Activated B cell treated with CpG ODN at 0.5 μM for 24 hours (primary cell): ENCODE measurements at places on chromosomes 16 and 17. TPM values are rescaled to one million over a fixed set of nuclear protein-coding genes. Genes with fewer than 3 reads are reported as not detected.

ZNF469 gene
- 3.9 and 4.2 TPM in 2 replicates for total RNA-seq

DNA sequence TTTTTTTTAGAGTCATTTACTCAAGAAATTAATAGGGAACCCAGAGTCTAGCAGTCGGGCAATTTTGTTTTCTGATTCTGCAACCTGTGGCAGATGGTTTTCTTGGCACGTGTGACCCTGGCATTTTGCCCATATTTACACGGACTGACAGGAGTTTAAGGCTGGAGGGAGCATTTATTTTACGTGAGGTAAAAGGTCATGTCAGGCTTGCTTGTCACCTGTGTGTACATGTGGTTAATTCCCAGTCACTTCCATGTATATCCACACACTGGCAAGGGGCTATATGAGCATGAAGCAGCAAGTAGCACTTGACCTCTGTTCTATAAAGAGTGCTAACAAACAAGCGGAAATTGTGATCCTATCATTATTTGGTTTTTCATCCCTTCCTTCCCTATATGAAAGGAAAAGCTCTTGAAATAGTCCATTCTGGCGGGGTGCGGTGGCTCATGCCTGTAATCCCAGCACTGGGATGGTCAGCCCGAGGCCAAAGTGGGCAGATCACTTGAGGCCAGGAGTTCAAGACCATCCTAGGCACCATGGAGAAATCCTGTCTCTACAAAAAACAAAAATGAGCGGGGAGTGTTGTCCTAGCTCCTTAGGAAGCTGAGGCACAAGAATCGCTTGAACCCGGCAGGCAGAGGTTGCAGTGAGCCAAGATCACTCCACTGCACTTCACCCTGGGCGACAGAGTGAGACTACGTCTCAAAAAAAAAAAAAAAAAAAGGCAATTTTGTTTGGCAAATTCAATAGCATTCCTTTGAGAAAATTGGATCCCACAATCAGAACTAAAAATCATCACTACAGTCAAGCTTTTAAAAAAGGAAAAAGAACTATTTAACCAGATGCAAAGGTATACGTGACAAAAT is 2.1 kb downstream of the SPAG9 start:
- no peak for DNase-seq

DNA sequence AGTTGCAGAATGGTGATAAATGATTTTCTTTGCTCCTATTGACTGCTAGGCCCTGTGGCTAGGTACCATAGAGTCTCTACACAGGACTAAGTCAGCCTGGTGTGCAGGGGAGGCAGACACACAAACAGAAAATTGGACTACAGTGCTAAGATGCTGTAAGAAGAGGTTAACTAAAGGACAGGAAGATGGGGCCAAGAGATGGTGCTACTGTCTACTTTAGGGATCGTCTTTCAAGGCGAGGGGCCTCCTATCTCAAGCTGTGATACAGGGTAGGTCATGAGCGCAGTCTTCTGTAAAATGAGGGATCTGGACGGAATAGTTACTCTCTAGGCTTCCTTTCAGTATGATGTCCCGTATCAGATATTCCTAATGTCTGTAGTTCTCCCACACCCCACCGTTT is 817 bp downstream of the NME1 start:
- DNase-seq, result no peak

NHLRC4 gene
- 0.83 and 1.0 TPM in 2 replicates for total RNA-seq

DNA sequence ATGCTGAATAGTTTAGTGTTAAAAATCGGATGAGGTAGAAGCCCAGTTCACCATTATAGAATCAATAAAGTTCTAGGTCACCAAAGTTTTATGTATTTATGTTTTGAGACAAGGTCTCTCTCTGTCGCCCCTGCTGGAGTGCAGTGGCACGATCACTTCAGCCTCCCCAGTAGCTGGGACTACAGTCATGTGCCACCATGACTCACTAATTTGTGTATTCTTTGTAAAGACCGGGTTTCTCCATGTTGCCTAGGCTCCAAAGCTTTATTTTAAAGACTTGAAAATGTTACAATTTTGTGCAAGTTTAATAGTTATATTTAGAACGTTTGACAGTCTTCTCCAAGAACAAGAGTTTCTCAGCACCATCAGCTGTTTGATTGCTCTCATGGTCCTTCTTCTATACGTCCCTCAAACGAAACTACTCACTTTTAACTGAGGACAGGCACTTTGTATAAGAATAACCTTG is 32.1 kb downstream of the NDE1 start:
- no peak for DNase-seq

PTX4 gene
- total RNA-seq, result not detected in 2 replicates

GRCh38 chr17:1793447-1793806 is 31.6 kb downstream of the SERPINF1 start:
- no peak for DNase-seq

GRCh38 chr16:12529582-12529981 is 274.1 kb downstream of the CPPED1 start:
- DNase-seq, result no peak

GRCh38 chr16:12126091-12126806 is 149.7 kb downstream of the SNX29 start:
- no peak for DNase-seq

DNA sequence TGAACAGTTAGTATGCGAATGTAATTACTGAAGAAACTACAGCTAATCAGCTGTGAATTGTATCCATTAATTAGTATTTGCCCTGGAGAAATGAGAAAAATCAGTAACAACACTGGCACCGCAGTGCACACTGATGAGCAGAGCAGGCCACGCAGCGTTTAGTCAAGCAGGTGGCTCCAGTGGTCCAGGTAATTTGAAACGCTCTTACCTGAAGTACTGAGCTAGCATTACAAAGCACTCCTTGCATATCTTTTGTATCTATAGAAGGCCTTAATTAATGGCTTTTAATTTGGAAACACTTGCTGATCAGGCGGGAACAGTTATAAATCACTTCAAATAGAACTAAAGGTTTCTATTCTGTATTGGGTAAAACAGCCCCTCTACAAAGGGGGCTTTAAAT is 76.4 kb downstream of the TOX3 start:
- no peak for DNase-seq

DNA sequence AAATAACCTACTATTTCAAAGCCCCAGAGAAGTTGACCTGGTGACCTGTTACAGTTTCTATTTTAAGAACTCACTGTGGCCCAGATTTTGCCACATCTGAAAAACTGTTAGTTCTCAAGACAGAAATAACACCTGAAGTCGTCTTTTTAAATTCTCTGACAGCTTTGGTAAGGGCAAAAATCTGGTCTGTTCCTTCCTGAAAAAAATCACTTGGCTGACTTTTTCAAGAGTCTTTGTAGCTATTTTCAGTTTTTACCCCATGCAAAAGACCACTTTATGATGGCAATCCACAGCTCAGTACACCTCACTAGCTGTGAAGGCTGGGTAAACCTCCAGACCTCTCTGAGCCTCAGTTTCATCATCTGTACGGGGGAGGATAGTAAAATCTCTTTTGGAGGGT is 60.7 kb upstream of the SREBF1 start:
- DNase-seq, result no peak

GRCh38 chr17:57085448-57086068 is 512 bp downstream of the AKAP1 start:
- no peak for DNase-seq

DNA sequence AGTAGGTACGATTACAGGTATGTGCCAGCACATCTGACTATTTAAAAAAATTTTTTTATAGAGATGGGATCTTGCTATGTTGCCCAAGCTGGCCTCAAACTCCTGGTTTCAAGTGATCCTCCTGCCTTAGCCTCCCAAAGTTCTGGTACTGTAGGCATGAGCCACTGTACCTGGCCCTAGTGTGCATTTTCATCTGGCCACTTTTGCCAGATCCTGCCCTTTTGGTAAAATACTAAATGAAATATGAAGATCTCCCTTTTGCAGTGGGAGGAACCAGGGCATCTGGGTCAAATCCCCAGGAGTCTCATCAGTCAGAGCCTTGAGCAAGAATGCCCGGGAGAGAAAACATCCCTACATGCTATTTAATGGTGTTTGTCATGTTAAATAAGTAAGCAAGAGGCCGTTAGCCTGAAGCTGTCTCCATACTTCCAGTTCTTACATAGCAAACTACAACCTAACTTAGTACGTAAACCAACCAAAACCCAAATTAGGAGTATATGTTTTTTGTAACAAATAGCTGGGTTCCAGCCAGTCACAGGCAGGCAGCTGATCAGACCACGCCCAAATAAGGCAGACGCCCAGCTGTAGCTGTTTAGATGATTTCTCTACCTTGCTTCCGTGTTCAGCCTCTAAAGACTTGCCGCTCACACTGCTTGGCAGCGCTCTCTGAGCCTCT is 46.5 kb upstream of the CLEC18A start:
- no peak for DNase-seq
